ENCODE measurements at places on chromosomes 6 and 20. TPM values are rescaled to one million over a fixed set of nuclear protein-coding genes. Genes with fewer than 3 reads are reported as not detected.

ERMARD gene
- total RNA-seq = 24.7 TPM

MYH7B gene
- total RNA-seq = 0.74 TPM

FAM83B gene
- total RNA-seq = 16.9 TPM

GUCA1A gene
- not detected for total RNA-seq

PHACTR3 gene
- total RNA-seq = not detected

CLPSL2 gene
- 1.7 TPM for total RNA-seq

- no peak for DNase-seq
Observed at GRCh38 chr20:43904827-43905177, 9.8 kb upstream of the TOX2 start.

DNA sequence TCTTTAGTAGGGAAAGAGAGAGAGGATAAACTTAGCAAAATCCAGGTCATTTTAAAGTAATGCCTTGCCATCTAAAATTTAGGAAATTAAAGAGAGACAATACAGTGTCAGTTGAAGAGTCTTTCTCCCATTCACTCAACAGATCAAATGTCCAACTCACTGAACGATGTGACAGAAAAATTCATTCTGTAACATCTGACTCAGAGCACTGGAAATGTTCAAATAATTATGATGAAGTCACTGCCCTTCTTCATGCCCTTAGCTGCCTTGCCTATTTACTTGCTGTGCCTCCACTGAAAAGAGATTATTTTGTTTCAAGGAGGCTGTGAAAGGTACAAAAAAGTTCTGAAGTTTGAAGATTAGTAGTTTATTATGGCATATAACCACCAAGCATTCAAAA, 434.8 kb downstream of the ADGRB3 start:
- DNase-seq = no peak

DNA sequence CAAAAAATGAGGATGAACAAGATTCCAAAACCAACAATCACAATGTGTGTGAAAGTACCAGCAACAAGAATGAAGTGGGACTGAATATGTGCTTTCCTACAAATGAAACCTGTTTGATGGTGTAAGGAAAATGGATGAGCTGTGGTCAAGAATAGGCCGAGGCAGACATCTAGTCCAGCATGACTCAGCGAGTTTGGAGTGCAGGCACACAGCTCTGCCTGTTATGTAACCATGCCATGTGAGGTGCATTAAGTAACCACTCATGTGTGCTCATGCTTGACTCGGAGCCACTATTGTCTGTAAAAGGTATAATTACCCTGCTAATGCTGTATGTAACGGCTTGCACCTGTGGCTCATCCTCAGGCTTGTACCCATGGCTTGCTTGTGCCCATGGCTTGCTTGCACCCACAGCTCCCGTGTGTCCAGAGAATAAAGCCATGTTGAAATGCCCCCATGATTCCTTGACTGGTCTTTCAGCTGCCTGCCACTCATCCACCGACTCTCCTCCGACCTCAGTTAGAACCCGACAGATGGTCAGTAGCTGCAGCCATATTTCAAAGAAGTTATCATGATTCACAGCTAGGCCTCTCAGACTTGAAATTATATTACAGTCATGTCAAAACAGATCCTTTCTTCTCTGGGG, 98.7 kb downstream of the BACH2 start:
- no peak for DNase-seq

- no peak for DNase-seq
Observed at GRCh38 chr6:170128346-170128745, 162.5 kb downstream of the DLL1 start.

GRCh38 chr6:1470040-1470439, 80.7 kb downstream of the FOXF2 start:
- no peak for DNase-seq

DNA sequence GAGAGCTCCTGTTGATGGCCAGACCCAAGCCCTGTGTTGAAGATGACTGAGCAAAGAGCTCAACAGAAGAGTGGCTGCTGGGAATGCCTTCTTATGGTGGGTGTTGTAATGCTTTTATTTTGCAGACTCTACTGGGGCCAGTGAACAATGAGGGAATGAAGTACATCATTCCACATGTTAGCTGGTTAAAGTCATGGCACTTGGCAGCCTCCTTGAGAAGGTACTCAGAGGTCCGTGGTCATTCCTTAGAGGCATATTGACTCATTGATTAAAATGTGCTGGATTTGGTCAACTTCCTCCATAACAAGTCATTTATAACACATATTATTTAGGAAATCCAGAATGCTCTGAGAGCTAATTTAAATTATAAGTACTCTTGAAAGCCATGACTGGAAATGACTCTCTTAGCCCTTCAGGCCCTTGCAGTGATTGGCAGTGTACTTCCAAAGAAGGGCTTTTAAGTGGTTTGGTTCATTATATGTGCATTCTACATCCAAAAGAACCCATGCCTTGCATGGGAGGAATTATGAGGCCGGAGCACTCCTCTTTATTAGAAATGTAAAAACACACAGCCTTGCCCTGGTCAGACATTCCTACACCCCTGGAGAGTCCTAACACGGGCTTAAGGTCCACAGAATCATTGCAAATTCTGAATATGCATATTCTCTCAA, 976.9 kb downstream of the KIF16B start:
- DNase-seq = no peak

GRCh38 chr6:67277312-67277711, 1357.8 kb upstream of the ADGRB3 start:
- DNase-seq = no peak

GRCh38 chr6:28225056-28225834, at the start of gene ZSCAN9:
TSS of gene ZSCAN9 (plus strand) at chr6:28225275. CDS start at chr6:28227085, 1,810 bp downstream.
- peak; percentile 87 for DNase-seq

All from HCT116 (cell line).